ENCODE measurements at places on chromosomes 3 and 15.
A peak's percentile ranks its signal among the peaks of the same experiment; 100 is the strongest.

- DNase-seq, result no peak
Measured at GRCh38 chr15:91192690-91193377, 92.8 kb downstream of the SV2B start.

GRCh38 chr3:148884261-148884660 is 19.2 kb downstream of the CPA3 start:
- DNase-seq, result no peak

DNA sequence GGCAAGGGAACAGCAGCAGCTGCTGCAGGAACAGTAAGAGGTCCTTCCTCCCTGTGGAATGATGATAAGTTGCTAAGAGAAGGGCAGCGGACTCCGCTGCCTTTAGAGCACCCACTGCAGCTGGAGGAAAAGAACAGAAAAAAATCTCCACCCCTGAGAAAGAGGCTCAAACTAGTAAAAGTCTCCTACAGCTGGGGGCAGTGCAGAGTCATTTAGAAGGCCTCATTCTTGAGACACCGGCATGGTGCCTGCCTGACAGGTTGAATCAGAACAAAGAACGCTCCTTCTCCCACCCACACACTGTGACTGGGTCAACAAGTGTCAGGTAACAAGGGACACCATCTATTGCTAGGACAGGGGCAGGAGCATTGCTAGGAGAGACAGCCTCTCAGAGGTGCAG is 188.4 kb downstream of the ABHD5 start:
- DNase-seq, result no peak

GRCh38 chr3:122635789-122636188 is 44.9 kb upstream of the PARP14 start:
- no peak for DNase-seq

DNA sequence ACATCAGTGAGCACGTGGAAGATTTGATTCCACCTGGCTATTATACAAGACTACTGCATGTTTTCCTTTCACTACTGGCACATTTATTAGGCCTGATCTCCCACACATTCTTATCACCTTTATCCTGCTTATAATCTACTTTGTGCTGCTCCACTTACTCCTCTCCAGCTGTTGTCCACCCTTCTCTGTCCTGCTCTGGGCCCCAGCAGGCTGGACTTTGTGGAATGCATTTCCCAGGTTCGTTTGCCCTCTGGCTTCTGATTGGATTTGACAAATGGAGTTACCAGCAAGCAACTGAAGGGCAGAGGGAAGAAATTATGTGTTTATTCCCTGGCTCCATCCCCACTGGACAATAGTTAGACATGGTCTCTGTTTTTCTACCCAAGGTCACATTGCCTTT is 75.5 kb downstream of the DCLK3 start:
- no peak for DNase-seq

- no peak for DNase-seq
Measured at GRCh38 chr3:190321789-190322603, at the start of gene CLDN1. Gene CLDN1 (minus strand): TSS chr3:190322446. CDS start chr3:190322206, 240 bp downstream.

DNA sequence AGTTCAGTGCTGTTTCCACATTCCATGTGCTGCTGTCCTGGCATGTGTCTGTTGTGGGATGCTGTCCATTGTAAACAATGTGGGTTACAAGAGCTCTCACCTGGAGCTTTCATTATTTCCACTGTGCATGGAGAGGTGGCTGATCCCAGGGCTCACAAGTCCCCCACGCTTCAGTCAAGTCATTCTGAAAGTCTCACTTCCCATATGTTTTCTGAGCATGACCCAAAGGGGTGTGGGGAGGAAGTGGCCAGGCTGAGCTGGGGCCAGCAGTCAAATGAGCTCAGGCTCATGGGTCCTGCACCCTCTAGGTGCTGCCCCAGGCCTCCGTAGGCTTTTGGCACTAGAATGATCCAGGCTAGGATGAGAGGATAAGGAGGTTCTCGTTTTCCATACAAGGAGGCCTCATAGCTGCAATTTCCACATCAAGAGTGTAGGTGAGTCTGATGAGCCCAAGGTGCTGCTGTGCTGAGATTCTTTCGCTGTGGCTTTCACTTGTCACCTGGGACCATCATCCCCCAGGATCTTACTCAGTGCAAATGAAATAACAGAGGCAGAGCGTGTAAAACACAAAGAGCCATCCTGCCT is 22.0 kb downstream of the STARD5 start:
- no peak for DNase-seq

GRCh38 chr3:87436781-87437543 is 160.6 kb upstream of the POU1F1 start:
- no peak for DNase-seq

DNA sequence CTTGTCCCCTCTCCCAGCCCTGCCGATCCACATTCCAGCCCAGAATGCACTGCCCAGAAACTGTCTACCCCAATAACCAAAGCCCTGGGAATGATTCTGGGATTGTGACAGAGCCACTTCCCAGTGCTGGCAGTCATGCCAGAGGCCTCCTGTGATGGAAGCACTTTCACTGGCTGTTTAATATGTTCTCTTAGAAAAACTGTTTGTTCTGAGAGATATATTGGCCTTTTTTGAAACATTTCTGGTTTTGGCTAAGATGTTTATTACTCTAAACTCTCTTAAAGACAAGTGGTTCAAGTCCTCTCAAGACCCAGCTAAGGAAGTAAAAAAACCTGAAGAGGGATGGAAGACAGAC is 74.0 kb upstream of the HACD2 start:
- no peak for DNase-seq

DNA sequence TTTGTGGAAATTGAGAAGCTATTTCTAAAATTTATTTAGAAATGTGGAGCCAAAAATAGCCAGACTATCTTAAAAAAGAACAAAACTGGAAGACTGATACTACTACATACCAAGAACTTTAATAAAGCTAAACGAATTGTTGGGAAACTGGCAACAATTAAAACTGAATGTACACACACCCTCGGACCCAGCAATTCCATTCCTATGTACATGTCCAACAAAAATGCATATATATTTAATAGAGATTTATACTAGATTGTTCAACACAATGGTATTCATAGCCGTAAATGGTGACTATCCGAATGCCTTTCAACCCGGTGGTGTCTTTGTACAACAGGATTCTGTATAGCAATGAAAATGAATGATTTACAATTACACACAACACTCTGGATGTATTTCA is 136.5 kb upstream of the RASGRP1 start:
- DNase-seq, result no peak

DNA sequence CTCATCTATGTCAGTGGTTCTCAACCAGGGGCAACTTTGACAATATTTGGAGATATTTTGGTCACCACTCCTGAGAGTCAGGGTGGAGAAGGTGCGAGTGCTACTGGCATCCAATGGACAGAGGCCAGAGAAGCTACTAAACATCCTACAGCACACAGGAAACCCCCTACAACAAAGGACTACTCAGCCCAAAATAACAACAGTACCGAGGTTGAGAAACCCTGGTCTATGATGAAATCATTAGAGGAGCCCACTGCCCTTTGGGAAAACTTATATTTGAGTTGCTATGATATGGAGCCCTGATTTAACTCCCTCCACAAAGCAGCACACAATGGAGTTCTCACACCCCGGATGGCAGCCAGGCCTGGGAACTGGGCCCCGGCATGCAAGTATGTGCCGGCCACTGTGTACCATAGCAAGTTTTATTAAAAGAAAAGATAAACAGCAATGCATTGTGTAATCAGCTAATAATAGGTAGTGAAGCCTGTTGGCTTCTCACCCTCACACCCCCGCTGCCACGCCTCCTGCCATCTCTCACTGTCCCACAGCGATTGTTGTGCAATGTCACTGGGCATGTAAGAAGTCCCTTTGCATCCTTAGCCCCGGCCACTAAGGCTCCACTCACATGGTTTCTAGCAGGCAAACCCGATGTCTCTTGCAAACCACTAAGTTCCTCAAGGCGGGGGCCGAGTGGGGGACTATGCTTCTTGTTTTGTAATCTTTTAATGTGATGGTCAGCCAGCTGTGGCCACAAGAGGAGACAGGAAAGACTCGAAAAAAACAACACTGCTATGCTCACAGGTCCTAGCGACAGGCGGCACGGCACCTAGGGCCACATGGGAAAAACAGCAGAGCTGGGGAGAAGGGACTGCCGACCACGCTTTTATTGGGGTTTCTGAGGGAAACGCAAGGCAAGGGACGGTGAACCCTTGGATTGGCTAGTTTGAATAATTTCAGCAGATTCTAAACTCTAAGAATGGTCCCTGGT is 110.0 kb downstream of the AQP9 start:
- DNase-seq, result no peak

DNA sequence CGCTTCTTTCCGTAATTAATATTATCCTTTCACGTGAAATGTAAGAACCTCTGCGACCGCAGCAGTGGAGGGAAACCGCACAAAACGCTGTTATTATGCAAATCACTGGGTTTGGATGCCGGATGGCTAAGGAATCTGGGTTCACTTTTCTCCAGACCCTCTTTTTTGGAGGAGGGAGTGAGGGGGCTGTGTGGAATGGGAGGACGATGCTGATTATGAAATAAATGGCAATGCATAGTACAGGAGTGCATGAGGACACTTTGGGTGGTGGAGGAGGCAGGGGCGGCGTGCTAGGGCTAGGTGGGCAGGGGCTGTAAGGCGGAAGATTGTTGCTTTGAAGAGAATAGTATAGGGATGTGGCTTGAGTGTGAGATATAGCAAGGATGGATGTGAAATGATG is 1.8 kb downstream of the CADM2 start:
- DNase-seq, result no peak

GRCh38 chr3:152385761-152386160 is 117.0 kb downstream of the MBNL1 start:
- no peak for DNase-seq

GRCh38 chr3:155495387-155495786 is 201.9 kb upstream of the STRIT1 start:
- no peak for DNase-seq

DNA sequence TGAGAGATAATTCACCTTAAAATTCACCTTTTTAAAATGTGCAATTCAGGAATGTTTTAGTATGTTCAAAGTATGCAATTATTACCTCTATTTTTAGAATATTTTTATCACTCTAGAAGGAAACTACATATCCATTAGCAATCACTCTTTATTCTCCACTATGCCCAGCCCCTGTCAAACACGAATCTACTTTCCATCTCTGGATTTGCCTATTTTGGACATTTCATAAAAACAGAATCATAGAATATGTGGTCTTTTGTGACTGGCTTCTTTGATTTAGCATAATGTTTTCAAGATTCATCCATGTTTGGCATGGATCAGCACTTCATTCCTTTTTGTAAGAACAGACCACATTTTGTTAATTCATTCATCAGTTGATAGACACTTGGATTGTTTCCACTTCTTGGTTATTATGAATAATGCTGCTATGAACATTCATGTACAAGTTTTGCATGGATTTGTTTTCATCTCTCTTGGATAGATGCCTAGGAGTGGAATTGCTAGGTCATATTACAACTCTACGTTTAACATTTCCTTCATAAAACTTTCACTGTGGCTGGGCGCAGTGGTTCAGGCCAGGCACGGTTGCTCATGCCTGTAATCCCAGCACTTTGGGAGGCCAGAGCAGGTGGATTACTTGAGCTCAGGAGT is 12.7 kb downstream of the HMCES start:
- DNase-seq, result no peak

DNA sequence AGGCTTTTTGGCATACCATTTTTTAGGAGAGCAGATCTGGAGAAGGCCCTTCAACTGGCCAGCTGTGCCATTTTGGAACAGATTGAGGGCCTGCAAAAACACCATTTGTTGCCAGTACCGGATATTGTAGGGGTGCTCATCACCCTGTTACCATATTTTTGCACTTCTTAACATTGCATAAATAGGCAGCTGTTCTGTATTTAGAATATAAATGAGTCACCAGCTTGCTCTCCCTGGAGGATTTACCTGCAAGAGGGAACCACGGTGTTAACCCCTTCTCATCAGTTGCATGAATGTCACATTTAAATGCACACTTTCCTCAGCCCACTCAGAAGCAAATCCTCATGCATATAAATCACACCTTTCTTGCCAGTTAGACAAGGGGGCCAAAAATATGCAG is 435.6 kb downstream of the ROBO2 start:
- DNase-seq, result no peak

DNA sequence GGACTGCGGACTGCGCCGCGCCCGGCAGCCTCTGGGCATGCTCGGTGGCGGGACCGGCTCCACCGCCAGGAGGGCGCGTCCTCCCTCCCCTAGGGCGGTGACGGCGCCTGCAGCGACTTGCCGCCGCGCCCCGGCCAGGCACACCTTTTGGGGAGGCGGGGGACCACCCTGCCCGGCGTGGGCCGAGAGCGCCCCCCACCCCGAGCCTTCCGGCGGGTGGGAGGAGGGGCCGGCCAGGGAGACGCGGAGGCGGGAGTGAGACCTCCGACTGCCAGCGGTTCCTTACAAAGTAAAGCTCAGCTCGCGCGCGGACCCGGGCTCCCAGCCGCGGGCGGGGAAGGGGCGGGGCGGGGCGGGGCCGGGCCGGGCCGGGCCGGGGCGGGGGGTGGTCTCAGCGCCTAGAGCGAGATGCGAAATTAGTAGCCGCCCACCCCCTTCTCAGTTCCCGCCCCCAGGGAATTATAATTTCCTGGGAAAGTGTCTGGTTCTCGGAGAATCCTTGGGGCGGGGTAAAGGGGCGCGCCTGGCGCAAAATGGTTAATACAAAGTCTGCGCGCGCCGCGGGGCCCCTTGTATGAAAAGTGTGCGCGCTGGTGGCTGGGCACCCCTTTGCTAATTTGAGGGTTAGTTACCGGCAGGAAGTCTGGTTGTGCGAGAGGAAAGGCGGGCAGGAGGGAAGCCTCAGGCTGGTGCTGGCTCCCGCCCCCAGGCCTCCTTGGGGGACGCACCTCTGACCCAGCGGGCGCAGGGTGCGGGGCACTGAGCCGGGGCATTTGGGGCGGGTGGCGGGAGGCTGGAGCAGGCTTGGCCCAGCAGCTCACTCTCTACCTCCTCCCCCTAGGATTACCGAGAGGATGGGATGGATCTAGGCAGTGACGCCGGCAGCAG is 224.8 kb upstream of the IL12A start:
- DNase-seq, result peak; percentile 85

DNA sequence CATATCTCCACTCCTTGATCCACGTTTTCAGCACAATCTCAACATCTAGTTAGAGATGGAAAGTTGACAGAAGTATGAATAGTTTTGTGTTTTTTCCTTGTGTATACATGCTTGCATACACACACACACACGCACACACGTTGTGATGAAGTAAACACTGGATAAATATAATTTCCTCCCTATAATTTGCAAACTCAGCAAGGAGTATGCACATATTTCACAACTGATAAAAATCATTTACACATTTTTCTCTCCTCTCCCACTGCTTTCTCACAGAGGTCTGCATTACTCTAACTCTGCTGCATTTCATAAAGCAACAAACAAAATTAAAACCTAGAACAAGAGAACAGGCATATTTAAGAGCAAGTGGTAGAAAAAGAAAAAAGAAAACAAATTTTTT is 320.9 kb downstream of the ERC2 start:
- DNase-seq, result no peak

Data from cortex of kidney (tissue), 1 donor.